ENCODE measurements at places on chromosomes 6 and 20. TPM values are rescaled to one million over a fixed set of nuclear protein-coding genes. Genes with fewer than 3 reads are reported as not detected.

OXT gene
- total RNA-seq: not detected

SLC17A1 gene
- total RNA-seq: not detected

PLA2G7 gene
- not detected for total RNA-seq

APOBEC2 gene
- not detected for total RNA-seq

GRCh38 chr20:36407199-36407733 lies 101.1 kb downstream of the DLGAP4 start:
- no peak overlapping the region for H3K4me3 ChIP-seq
- H3K27ac ChIP-seq: no peak overlapping the region
- no peaks in the 10 kb centered on the region for H3K4me1 ChIP-seq
- no peaks in the 10 kb centered on the region for H3K27me3 ChIP-seq
- no peak for DNase-seq

GRCh38 chr20:63025534-63026331 lies 19.0 kb upstream of the BHLHE23 start:
- no peak overlapping the region for H3K4me3 ChIP-seq
- no peaks in the 10 kb centered on the region for H3K4me1 ChIP-seq
- H3K36me3 ChIP-seq: no peaks in the 10 kb centered on the region
- no peaks in the 10 kb centered on the region for H3K27me3 ChIP-seq

GRCh38 chr20:34506480-34506879 lies 9.7 kb upstream of the DYNLRB1 start:
- H3K27ac ChIP-seq: no peak overlapping the region
- no peaks in the 10 kb centered on the region for H3K27me3 ChIP-seq
- H3K4me1 ChIP-seq: no peaks in the 10 kb centered on the region
- no peak overlapping the region for H3K4me3 ChIP-seq
- H3K36me3 ChIP-seq: no peaks in the 10 kb centered on the region
- DNase-seq: no peak
